ENCODE measurements at places on chromosomes 7 and 10. TPM values are rescaled to one million over a fixed set of nuclear protein-coding genes. Genes with fewer than 3 reads are reported as not detected.

DNA sequence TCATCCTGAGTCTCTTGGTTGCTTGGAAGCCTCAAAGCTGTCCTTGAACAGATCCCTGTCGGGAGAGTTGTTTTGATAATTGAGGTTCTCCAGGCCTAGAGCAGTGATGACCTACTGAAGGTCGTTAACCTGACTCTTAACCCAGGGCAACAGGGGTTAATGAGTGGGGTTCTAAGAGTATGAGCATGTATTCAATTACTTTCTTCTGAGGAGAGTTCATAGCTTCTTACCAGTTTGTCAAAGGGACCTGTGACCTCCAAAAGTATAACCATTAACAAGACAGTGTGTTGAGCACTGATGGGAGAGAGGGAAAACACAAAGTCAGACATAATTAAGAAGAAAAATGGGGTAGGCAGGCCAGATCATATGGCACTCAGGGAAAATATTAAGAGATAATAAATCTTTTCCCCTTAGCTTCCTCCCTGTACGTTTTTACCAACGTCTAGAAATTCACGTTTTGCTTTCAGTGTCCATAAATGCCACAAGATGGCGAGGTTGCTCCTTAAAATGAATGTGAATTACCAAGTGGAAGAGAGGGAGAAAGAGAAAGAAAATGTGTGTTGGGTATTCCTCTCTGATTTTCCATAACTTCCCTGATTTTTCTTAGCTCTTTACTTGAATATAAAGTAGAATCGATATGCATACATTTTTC, 97.6 kb downstream of the SUGCT start:
- DNase-seq: no peak

Gene SYT15B
- 0.17 TPM for total RNA-seq

Gene RBP3
- total RNA-seq: not detected

GRCh38 chr7:25297278-25297677, 69.0 kb upstream of the NPVF start:
- no peak for DNase-seq

GRCh38 chr7:157643525-157643970, 306.7 kb downstream of the DNAJB6 start:
- no peak for DNase-seq

Gene AGMO
- not detected for total RNA-seq

Gene PDSS1
- 4.5 TPM for total RNA-seq

Gene PMS2
- total RNA-seq: 23.5 TPM

GRCh38 chr10:130282492-130283218, 146.5 kb downstream of the GLRX3 start:
- DNase-seq: no peak

DNA sequence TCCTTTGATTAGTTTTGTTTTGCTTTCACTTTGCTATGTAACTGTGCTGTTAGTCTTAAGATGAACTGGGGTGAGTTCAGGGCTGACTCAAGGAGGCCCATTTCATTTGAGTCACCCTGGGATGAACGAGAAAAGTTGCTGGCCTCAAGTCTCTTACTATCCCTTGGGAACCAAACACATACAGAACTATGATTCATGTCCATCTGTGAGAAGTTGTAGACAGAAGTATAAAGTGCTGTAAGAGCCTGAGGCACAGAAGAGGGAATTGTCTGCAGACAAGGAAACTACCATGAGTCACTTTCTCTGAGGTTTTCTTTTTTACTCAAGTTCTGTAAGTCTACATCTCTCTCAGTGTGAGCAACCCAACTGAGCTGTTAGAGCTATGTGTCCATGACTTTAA, 179.8 kb upstream of the CSTF2T start:
- DNase-seq: no peak

DNA sequence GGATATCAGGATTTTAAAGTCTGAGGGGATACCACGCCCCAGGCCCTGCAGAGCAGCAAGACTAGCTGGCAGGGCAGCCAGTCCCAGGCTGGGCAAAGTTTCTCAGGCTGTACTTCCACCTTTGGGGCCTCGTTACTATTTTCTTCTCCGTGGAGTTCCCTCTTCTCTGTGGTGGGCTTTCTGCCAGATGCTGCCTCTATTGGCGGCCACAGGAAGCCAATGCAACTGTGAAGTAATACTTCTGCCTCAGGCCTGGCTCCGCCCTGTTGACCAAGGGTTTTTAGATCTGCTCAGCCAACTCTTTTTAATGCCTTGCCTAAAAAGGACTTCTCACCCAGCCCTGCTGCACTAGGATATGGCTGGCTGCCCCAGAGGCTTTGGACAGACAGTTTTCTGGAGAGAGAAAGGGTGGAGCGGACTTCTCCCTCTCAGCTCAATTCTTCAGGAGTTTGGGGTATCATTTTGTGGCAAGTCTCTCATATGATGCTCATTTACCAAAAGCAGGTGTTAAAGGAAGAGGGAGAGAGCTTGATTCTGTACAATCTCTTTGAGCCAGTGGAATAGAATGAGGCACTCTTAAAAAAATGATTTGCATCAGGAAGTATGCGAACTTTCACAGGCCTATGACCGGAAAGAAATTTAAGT, 67.4 kb downstream of the HHEX start:
- no peak for DNase-seq

Gene TMEM229A
- total RNA-seq: not detected

GRCh38 chr10:70328018-70328417, 44.2 kb upstream of the NPFFR1 start:
- no peak for DNase-seq

DNA sequence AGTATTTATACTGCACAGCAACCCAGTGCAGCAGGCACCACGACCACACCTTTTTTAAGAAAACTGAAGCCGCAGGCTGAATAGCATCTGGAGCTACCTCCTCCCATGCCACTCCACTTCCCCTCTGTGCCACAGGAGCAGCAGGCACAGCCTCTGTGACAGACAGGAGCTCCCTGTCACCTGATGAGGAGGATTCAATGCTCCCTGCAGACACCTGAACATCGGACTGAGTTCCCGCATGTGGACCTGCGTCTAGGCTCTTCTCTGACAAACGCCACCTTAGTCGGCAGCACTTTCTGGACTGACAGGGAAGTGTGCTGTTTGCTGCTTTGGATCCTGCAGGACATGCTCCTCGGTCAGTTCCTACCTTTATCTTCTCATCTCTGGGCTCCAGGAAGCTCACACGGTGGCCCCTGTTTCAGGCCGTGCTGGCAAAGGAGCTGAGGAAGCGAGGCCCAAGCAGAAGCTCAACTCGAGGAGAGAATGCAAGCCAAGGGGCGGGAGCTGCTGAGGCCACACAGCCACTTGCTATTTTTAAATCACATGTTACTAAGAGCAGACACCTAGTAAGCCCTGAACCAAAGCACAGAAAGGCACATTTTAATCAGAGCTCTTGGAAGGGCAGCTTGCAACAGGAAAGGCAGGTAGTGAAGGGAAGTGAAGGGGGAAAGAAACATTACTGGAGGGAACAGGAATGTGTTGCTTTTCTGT, 56.6 kb downstream of the VOPP1 start:
- no peak for DNase-seq

DNA sequence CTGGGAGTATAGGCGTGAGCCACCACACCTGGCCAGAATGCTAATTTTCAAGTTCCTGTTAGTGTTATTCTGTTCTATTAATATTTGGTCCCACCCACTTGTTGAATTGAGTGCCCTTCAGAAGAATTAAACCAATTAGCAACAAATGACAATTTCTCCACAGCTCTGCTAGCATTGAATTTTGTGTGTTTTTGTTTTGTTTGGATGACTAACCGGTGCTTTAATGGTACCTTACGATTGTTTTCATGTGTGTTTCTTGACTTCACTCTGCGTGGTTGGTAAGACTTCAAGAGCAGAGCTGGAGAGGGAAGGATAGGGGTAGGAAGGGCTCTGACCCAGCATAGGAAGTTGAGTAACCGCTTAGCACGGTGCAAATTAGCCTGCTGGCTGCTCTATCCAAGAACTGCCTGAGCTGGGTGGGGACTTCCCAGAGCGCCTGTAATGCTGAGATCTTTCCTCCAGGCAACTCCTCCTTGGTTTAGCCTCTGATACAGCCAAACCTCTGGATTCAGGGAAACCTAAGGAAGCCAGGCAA, 4.6 kb downstream of the ARPC1B start:
- DNase-seq: no peak

Gene ZNF736
- total RNA-seq: 23.9 TPM

- DNase-seq: no peak
Observed at GRCh38 chr7:35035511-35035961, 1.7 kb downstream of the DPY19L1 start.

DNA sequence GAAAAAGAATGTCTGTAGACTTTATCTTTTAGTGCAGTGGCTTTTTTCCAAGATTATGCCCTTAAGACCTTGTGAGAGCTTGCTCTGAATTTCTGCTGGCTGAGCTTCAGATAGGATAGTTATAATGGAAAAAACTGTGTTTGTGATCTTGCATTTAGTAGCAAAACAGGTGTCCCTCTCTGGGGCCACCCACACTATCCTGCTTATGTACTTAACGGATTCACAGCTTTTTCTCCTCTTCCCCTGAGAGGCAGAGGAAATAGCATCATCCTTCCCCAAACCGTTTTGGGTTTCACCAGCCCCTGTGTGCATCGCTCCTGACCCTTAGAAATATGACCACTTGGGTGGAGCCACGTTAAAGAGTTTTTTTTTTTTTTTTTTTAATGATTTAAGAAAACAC, 101.2 kb downstream of the RAB18 start:
- no peak for DNase-seq

DNA sequence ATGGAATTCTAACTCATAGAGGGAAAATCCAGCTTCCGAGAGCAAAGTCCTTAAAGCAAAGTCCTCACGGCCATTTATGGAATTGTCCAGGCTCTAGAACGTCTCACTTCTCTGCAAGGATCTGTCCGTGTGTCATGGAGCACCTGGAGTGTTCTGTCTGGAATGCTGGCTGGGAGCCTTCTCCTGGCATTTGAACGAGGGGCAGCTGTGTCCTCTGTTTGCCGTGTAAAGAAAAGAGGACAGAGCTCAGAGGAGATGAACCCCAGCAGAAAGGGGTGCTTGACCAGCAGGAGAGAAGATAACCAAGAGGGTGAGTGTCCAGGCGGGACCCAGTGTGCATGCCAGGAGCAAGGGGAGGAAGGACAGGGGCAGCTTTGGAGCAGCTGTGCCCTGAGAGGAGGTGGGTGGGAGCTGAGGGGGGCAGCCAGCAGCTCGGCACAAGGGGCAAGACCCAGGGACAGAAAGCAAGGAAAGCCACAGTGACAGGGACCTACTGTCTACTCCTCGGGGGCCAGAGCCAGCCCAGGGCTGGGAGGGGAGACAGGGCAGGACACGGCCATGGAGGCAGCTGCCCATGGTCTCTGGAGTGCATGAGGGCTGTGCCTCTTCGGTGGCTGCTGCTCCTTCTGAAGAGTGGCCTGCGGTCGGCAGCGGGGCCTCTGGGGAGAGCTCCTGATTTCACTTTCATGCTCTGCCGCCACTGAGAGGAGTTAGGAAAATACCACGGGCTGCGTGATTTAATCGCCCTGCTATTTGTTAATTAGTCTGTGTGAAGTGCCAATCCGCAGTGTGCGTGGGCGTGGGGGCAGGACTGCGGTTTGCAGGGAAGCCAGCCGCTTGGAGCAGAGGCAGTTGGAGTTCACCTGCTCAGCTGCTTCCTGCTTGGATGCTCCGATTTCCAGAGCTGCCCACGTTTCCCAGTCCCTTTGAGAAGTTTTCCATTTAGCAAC, 149.3 kb upstream of the SHH start:
- no peak for DNase-seq

Gene CC2D2B
- not detected for total RNA-seq

DNA sequence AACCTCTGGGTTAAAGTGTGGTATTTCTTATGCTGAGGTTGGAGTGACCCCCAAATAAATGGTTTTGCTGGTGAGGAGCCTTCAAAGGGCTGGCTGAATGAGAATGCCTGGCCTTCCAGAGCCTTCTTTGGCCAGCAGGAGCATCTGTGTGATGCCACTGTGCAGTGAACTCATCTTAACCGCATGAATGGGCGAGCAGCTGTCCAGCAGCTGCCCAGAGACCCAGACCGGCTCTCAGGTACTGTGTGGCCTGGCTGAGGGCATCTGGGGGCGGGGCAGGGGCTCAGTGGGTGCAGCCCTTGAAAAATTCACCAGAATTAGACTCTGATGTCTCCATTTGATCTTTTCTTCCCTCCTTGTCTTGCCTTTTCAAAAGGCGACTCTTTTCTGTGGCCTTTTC, 59.0 kb downstream of the SYPL1 start:
- DNase-seq: no peak

Gene GRB10
- total RNA-seq: 7.2 TPM

- no peak for DNase-seq
Observed at GRCh38 chr10:124007773-124008145, 85.6 kb downstream of the CHST15 start.

Gene KLF14
- total RNA-seq: 0.37 TPM

- no peak for DNase-seq
Observed at GRCh38 chr7:146510088-146510680, 393.6 kb downstream of the CNTNAP2 start.

Gene TMEM270
- total RNA-seq: not detected

DNA sequence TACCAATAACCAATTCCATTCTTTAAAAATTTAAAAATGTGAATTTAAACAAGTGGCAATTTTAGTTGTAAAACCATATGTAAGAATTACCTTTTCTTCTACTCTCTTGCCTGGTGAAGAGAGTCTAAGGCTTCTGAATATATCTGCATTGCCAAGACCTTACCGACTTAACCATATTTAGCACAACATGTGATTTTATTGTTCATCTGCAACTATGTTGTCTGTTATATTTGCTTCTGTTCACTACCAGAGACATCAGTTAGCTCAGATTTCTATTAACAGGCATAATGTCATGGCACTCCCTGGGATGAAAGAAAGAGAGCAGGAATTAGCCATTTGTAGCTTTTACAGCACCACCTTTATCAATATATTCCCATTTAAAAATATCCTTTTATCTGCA, 55.3 kb downstream of the CHN2 start:
- no peak for DNase-seq

DNA sequence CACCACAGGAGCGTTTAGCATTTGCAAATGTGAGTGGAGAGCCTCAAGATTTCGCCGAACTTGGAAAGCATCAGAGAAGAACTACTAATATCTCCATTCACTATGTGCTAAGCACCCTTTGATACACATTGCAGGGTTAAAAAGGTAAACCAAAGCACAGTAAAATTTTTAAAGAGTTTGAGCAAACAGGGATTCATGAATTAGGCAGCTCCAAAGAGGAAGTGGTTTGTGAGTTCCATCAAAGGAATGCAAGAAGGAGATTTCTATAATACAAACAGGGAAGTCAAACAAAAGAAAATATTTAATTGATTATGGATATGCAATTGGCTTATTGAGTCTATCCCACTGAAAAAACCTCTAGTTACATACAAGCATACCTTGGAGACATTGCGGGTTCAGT, 81.1 kb upstream of the TMEM72 start:
- no peak for DNase-seq

- DNase-seq: no peak
Observed at GRCh38 chr7:147595042-147595441, 995.5 kb upstream of the C7orf33 start.

GRCh38 chr7:99465421-99465768, 572 bp downstream of the ATP5MF start:
- no peak for DNase-seq

Gene SPDYE1
- total RNA-seq: not detected
